MCF 10A (cell line): ENCODE measurements at places on chromosomes 1 and 21.

DNA sequence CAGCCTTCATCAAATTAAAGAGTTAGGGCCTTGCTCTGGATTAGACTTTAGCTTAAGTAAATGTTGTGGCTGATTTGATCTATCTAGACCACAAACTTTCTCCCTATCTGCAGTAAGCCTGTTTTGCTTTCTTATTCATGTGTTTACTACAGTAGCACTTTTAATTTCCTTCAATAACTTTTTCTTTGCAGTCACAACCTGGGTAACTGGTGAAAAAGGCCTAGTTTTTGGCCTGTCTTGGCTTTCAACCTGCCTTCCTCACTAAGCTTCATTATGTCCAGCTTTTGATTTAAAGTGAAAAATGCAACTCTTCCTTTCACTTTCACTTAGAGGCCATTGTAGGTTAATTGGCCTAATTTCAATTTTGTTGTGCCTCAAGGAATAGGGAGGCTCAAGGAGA, 12.5 kb upstream of the LPGAT1 start:
- peak; percentile 38 for DNase-seq

DNA sequence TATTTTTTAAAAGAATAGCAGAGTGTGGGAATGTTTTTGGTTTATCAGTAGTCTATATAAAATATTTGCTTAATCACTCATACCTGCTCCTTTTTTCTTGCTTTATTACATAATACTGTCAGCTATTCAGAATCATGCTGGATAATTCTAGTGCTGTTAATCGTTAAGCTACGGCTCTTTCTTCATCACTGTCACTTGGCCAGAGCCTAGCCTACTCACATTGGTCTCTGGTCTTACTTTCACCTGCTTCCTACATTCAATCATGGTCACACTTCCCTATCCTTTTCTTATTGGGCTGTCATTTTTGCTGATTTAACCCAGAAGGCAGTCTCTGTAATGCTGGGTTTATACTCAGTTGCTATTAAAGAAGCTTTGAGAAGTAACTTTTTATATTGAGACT, 2.5 kb downstream of the KLHL20 start:
- DNase-seq = peak; percentile 5

GRCh38 chr1:88609051-88609450, 75.0 kb upstream of the PKN2 start:
- DNase-seq = no peak

GRCh38 chr1:77350012-77350770, 68.4 kb downstream of the AK5 start:
- no peak for DNase-seq

DNA sequence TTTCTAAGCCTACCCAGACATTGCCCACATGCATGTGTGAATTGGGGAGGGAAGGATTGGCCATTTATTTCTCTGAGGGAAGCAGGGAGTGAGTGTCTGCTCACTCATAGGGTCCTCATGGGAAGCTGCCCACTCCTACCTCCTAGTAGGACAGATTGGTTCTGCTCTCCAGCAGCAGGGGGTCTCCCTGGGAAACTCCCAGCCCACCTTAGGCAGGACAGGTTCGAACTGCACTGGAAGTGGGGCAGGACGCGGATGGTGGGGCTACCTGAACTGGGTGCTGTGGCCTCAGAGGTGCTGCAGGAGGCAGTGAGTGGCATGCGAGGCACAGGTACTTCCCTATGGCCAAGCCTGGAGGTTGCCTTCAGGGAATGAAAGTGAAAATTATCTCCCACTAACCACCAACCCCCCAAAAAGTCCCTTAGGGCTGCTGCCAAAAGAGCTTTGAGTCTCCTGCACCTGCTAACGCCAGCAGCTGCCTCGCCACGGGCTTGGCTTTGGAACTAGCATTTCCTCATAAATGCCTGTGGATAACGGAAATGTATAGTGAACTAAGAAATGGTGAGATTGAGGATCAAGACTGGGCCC, 157.0 kb upstream of the COA6 start:
- no peak for DNase-seq

DNA sequence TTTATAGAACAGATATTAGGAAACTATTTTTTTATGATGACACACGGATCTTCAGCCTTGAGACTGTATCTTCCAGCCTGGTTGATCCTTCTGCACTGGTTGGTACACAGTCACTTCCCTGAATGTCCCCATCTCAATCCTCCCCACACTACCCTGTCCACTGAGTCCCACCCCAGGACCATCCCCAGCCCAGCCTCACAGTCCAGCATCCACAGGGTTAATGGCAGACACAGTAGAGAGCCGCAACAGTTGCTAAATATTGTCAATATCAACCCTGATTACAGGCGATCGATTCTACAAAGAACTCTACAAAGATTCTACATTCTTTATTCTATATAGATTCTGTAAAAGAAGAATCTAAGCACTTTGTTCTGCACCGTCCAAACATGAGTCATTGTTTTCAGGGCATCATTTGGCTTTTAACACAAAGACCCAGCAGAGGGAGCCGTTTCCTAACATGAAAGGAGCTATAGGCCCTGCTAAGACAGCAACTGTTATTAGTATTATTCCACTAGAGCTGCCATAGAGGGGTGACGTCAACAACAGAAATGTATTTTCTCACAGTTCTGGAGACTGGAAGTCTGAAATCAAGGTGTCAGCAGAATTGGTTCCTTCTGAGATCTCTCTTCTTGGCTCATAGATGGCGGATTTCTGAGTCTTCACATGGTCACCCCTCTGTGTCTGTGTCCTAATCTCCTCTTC, 30.1 kb upstream of the IFNAR2 start:
- peak; percentile 96 for DNase-seq
